ENCODE measurements at places on chromosomes 12 and 14.

- DNase-seq, result no peak
These were observed 48.2 kb downstream of the CALM1 start for GRCh38 chr14:90445011-90445410.

DNA sequence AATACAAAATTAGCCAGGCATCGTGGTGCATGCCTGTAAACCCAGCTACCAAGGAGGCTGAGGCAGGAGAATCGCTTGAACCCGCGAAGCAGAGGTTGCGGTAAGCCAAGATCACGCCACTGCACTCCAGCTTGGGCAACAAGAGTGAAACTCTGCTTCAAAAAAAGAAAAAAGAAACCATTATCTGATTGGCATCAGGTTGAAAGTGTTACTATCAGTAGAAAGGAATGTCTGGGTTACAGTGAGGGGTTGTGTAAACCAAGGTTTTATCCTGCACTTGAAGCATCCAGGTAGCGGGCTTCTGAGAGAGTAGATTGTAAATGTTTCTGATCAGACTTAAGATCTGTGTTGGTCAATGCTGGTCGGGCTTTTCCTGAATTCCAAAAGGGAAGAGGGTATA is 14.1 kb upstream of the OXA1L start:
- DNase-seq, result no peak

GRCh38 chr12:77973579-77973978 is 142.9 kb downstream of the NAV3 start:
- DNase-seq, result no peak

DNA sequence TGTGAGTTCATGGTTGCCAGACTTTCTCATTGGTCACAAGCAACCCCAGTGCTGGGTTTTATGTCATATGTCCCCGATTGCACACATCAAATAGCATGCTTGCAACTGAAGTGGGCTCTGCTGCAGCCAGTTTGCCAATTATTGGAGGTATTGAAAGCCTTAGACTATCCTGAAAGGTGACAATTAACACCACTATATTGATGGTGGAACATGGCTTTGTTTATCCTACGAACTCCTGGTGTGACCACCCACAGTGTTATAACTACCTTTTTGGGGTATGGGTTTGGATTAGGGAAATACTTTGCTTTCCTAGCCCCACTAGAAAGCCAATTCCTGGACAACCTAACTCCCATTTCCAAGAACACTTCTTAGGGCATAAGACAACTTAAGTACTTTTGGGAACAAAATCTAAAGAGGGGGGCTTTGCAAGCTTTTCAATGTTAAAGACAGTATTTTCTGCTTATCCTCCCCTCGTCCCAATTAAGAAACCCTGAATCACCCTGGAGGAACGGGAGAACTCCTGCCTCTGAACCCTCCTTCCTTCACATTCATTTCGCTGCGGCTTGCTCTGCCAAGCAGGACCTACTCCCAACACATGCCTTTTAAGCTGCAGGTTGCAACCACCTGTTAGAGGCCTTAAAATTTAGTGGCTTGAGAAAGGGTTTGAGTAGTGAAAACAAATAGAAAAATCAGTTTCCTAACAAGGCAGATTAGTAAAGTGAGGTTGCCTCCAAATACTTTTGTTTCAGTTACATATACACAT is 80.3 kb upstream of the RBM19 start:
- DNase-seq, result no peak

GRCh38 chr14:30158299-30158698 is 230.7 kb upstream of the PRKD1 start:
- no peak for DNase-seq

DNA sequence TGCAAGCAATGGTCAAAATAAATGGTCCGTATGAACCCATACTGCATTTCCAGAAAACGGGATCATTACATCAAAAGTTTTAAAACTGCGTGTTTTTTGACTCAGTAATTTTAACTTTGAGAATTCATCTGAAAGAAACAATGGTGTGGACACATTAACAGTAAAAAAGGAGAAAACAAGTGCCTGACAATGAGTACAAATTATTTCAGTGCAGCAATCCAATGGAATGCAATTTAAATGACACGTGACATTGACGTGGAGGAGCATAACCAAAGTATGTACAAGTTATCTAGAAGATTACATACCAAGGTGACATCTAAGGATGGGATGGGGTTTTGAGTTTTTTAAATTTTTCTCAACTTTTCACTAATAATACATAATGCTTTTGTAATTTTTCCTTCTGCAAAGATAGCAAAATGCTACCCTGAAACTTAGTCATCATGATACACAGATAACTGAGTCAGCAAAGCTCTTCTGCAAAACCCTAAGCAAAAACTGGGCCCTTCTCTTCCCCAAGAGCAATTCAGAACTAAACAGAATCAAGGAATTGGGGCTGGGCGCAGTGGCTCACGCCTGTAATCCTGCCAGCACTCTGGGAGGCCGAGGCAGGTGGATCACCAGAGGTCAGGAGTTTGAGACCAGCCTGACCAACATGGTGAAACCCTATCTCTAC is 20.4 kb downstream of the HNRNPC start:
- DNase-seq, result no peak

GRCh38 chr12:47833591-47834012 is 13.9 kb upstream of the HDAC7 start:
- DNase-seq, result no peak

- DNase-seq, result no peak
These were observed 394.4 kb upstream of the TBX3 start for GRCh38 chr12:115078334-115078733.

DNA sequence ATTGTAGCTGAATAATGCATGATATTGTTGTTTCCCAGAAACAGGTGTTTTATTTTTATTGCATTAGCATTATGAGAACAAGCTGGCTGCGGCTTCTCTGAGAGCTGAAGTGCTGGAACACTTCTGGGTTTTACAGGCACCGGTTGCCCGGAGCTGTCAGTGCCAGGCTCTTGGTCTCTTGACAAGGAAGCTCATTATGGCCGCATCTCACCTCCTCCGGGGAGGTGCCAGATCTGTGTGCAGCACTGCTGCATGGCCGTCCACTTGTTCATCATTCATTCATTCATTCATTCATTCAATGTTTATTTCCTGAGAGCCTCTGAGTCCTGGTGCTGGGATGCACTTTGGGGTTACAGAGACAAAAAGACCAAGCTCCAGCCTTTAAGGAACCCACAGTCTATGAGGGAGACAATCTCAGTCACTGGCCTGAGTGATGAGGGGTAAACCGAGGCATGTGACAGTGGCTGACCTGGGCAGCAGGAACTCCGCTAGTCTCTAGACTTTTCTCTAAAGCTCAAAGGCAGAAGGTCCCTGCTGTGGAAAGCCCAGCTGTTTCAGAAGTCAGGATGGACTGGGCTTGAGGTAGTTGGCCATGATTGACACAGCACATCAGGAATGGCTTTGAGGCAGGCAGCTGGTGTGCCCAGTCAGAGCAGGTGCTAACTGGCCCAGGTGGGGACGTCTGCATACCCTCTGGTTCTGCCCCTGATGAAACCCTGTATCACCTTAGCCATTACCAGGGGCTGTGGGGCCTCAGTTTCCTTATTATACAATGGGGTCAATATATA is 181.0 kb downstream of the ADGRD1 start:
- DNase-seq, result no peak

- DNase-seq, result no peak
These were observed 385.9 kb downstream of the EMP1 start for GRCh38 chr12:13582421-13582820.

- no peak for DNase-seq
These were observed 33.8 kb downstream of the PLEKHG7 start for GRCh38 chr12:92736605-92737004.

DNA sequence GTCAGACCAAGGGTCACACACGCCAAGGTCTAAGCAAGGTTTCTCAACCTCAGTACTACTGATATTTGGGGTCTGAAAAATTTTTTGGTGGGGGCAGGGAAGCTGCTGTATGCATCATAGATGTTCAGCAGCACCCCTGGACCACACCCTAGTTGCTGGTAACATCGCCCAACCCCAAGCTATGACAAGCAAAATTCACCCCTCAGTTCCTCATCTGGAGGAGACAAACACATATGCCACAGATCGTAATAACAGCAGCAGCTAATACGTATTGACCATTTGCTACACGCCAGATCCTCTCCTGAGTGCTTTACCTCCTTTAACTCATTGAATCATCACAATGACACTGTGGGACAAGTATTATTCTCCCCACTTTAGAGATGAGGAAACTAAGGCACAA is 46.4 kb downstream of the ACTN1 start:
- no peak for DNase-seq

- DNase-seq, result no peak
These were observed 30.2 kb upstream of the SRGAP1 start for GRCh38 chr12:63814146-63814772.
